ENCODE measurements at places on chromosomes 11 and 22.

GRCh38 chr11:12757416-12757815, 83.2 kb downstream of the TEAD1 start:
- H3K4me3 ChIP-seq: no peak overlapping the region
- no peak overlapping the region for H3K27ac ChIP-seq
- H3K27me3 ChIP-seq: no peaks in the 10 kb centered on the region
- no peak for DNase-seq
- H3K4me1 ChIP-seq: no peaks in the 10 kb centered on the region
- H3K36me3 ChIP-seq: no peaks in the 10 kb centered on the region

- H3K4me3 ChIP-seq: no peak overlapping the region
- no peaks in the 10 kb centered on the region for H3K27me3 ChIP-seq
- no peaks in the 10 kb centered on the region for H3K4me1 ChIP-seq
- DNase-seq: no peak
- no peaks in the 10 kb centered on the region for H3K36me3 ChIP-seq
These were observed 15.8 kb downstream of the CHST1 start for GRCh38 chr11:45649544-45650165.

- no peak for DNase-seq
- no peaks in the 10 kb centered on the region for H3K27me3 ChIP-seq
- H3K27ac ChIP-seq: no peak overlapping the region
- H3K4me1 ChIP-seq: no peaks in the 10 kb centered on the region
- H3K4me3 ChIP-seq: no peak overlapping the region
These were observed 37.5 kb downstream of the TPST2 start for GRCh38 chr22:26552466-26552865.

GRCh38 chr22:27952091-27952490, 33.0 kb upstream of the PITPNB start:
- H3K4me3 ChIP-seq: no peak overlapping the region
- H3K36me3 ChIP-seq: no peaks in the 10 kb centered on the region
- no peaks in the 10 kb centered on the region for H3K4me1 ChIP-seq
- H3K27me3 ChIP-seq: no peaks in the 10 kb centered on the region
- no peak overlapping the region for H3K27ac ChIP-seq

- H3K4me1 ChIP-seq: no peaks in the 10 kb centered on the region
- no peak overlapping the region for H3K4me3 ChIP-seq
- no peak overlapping the region for H3K27ac ChIP-seq
- no peaks in the 10 kb centered on the region for H3K27me3 ChIP-seq
These were observed 569.1 kb upstream of the CCDC90B start for GRCh38 chr11:83855237-83855636.

DNA sequence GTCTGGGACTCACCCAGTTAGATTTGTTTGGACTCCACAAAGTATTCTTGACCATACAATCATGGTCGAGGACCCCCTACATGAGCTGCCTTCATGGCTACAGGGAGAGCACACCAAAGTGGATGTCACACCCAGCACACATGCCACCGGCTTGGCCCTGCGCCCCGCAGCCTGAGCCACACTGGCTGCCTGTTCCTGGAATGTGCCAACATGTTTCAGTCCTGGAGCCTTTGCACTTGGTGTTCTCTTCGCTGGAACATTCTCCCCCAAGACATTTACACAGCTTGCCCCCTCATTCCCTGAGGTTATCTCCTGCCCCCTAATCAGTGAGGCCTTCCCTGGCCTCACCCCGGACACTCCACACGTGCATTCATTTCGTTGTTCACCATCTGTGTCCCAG, 46.0 kb downstream of the PPARA start:
- no peak overlapping the region for H3K4me3 ChIP-seq
- no peaks in the 10 kb centered on the region for H3K27me3 ChIP-seq
- DNase-seq: peak; percentile 31
- no peaks in the 10 kb centered on the region for H3K36me3 ChIP-seq
- no peak overlapping the region for H3K27ac ChIP-seq
- H3K4me1 ChIP-seq: no peaks in the 10 kb centered on the region

GRCh38 chr11:119992171-119993051, 145.5 kb downstream of the TRIM29 start:
- no peaks in the 10 kb centered on the region for H3K36me3 ChIP-seq
- DNase-seq: no peak
- no peaks in the 10 kb centered on the region for H3K4me1 ChIP-seq
- H3K27me3 ChIP-seq: no peaks in the 10 kb centered on the region
- peak overlapping the region; percentile 14 for H3K27ac ChIP-seq

- H3K36me3 ChIP-seq: no peaks in the 10 kb centered on the region
- H3K4me1 ChIP-seq: no peaks in the 10 kb centered on the region
- no peak overlapping the region for H3K27ac ChIP-seq
- no peak for DNase-seq
These were observed 1098.0 kb downstream of the BRD1 start for GRCh38 chr22:48729499-48730171.

DNA sequence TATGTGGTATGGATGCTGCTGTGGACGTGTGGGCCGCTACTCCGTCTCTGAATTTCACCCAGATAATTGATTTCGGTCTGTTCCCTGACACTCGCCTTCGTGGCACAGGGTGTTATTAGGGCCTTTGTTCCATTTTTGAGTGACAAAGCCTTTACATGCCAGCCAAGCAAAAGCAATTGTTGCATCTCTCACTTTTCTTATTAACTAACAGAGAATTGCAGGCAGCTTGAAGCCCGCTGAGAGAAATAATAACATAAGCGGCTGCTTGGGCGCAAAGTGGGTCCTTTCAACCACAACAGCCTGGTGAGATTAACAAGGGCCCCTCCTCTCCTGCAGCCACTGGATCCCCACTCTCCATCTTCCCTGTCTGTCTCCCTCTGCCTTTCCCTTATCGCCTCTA, 449.4 kb downstream of the NTM start:
- no peaks in the 10 kb centered on the region for H3K27me3 ChIP-seq
- no peak overlapping the region for H3K4me3 ChIP-seq
- H3K27ac ChIP-seq: no peak overlapping the region
- no peaks in the 10 kb centered on the region for H3K36me3 ChIP-seq
- DNase-seq: no peak

DNA sequence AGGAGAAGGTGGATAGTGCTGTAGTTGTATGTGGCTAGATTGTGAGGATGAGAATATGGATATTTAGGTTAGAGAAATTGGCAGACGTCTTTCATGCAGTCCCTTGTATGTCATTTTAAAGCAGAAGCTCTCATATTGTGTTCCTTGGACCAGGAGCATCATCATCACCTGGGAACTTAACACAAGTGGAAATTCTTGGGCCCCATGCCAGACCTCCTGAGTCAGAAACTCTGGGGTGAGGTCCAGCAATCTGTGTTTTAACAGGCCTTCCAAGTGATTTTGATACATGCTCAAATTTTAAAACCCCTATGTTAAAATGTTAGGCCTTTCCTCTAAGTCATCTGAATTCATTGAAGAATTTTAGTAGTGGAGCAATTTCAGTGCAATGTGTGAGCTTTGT, 34.8 kb downstream of the JHY start:
- H3K4me3 ChIP-seq: no peak overlapping the region
- no peaks in the 10 kb centered on the region for H3K4me1 ChIP-seq
- H3K27me3 ChIP-seq: no peaks in the 10 kb centered on the region

DNA sequence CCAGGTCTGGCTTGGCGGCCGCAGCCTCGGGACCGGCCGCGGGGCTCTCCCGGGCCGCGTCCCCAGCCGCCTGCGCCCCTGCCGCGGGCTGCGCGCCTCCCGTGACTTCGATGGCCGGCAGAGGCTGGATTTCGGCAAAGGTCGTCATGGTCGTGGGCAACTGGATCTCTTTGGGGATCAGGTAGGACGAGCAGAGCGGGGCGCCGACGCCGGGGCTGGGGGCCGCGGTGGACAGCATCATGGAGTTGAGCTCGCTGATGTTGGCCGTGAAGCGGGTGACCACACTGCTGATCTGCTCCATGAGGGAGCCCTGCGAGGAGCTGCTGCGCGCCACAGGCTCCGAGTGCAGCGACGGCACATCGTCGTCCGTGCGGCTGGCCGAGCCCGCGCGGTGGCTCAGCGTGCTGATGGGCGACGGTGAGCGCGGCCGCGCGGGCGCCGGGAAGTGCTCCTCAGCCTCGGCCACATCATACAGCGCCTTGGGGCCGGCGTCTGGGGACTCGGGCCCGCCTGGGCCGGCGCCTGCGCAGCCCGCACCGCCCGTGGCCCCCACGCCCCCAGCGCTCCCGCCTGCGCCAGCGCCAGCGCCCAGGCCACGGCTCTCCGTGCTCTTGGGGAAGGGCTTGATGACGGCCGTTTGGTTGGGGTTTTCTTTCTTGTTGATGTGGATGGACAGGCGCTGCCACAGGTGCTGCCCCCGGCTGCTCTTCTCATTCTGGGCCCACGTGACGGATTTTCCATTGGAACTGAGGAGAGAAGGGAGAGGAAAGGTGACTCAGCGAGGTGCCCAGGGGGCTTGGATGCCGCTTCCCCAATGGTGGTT, 171.4 kb upstream of the CTSC start:
- DNase-seq: no peak
- peak overlapping the region; percentile 9 for H3K4me3 ChIP-seq
- no peaks in the 10 kb centered on the region for H3K36me3 ChIP-seq
- H3K27me3 ChIP-seq: peaks cover 12% of the 10 kb centered on the region

GRCh38 chr22:42649246-42650099, at the start of gene CYB5R3:
Gene CYB5R3, minus strand, starts transcription at chr22:42649392. Its CDS starts 77 bp downstream, at chr22:42649315.
- H3K4me3 ChIP-seq: peak within 1 kb of the TSS; percentile 92
- H3K27ac ChIP-seq: peak within 1 kb of the TSS; percentile 97
- H3K4me1 ChIP-seq: peaks cover 39% of the 10 kb centered on the region
- peak; percentile 78 for DNase-seq
- H3K27me3 ChIP-seq: no peaks in the 10 kb centered on the region

- H3K4me1 ChIP-seq: no peaks in the 10 kb centered on the region
- H3K36me3 ChIP-seq: no peaks in the 10 kb centered on the region
- H3K27ac ChIP-seq: no peak overlapping the region
- no peaks in the 10 kb centered on the region for H3K27me3 ChIP-seq
- no peak overlapping the region for H3K4me3 ChIP-seq
- peak; percentile 73 for DNase-seq
These were observed 415.1 kb downstream of the ETS1 start for GRCh38 chr11:128172046-128172878.

DNA sequence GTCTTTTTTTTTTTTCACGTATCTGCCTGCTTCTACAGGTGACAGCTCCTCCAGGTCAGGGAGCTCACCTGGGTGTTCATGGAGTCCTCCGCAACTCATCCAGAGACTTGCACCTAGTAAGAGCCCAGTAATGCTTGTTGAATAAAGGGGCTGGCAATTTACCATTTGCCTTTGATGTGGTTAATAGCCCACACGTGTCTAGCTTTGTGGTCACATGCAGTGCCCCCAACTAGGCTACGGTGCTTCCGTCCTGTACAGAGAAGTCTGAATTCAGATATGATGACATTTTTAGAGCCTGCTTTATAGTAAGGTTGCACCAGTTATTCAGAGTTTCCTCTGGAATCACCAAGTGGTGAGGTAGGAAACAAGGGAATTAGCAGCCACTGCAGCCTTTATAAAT, 199.4 kb upstream of the MTMR2 start:
- H3K27me3 ChIP-seq: no peaks in the 10 kb centered on the region
- H3K27ac ChIP-seq: no peak overlapping the region
- no peak overlapping the region for H3K4me3 ChIP-seq

DNA sequence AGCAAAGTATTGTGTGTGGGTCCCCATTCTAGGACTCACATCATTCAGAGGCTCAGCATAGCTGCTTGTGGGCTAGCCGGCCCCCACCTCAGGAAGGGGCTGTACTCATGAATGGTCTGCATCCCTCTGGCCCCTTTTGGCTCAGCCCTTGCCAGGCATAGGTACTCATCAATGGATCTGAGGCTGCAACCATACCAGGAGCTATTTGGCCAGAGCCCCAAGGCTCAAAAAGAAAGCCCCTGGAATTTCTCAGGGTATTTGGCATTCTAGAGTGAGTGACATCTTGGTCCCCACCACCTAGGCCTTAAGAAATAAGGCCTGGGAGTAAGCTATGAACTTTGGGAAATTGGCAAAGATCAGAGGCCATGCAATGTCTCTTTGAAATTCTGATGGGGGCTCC, 38.3 kb downstream of the PLEKHA7 start:
- H3K36me3 ChIP-seq: no peaks in the 10 kb centered on the region
- H3K27me3 ChIP-seq: no peaks in the 10 kb centered on the region
- no peak overlapping the region for H3K27ac ChIP-seq
- no peak for DNase-seq

DNA sequence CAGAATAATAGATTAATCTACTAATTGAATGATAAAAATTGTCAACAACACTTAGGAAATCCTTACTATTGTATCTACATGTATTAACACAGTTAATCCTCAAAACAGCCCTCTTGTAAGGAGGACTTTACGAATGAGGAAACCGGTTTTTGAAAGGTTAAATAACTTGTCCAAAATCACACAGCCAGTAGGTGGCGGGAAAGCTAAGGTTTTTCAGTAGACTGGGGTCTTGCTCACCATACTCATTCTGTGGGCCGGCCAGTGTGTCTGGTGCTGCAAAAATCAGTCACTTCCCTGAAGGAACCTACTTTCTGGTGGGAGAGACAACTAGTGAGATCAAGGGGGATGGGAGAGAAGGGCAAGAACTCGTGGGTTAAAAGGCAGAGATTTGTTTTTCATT, 3.8 kb downstream of the DCPS start:
- no peaks in the 10 kb centered on the region for H3K27me3 ChIP-seq
- no peak for DNase-seq
- H3K27ac ChIP-seq: no peak overlapping the region
- H3K36me3 ChIP-seq: no peaks in the 10 kb centered on the region

DNA sequence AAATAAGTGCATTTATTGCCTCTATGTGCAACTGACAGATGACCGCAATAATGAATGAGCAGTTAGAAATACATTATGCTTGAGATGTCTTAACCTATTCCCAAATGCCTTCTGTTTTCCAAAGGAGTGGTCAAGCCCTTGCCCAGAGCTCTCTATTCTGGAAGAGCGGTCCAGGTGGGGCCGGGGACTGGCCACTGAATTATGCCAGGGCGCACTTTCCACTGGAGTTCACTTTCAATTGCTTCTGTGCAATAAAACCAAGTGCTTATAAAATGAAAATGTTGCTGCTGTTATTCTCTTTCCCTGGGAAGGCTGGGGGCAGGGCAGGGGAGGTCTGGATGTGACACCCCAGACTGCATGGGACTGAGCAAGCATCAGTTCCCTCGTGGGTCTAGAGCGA, 11.0 kb downstream of the NEFH start:
- H3K4me1 ChIP-seq: no peaks in the 10 kb centered on the region
- no peaks in the 10 kb centered on the region for H3K27me3 ChIP-seq
- H3K27ac ChIP-seq: no peak overlapping the region
- no peak overlapping the region for H3K4me3 ChIP-seq

GRCh38 chr11:41256041-41256440, 203.4 kb downstream of the LRRC4C start:
- no peaks in the 10 kb centered on the region for H3K27me3 ChIP-seq
- H3K4me3 ChIP-seq: no peak overlapping the region
- H3K4me1 ChIP-seq: no peaks in the 10 kb centered on the region
- H3K36me3 ChIP-seq: no peaks in the 10 kb centered on the region

DNA sequence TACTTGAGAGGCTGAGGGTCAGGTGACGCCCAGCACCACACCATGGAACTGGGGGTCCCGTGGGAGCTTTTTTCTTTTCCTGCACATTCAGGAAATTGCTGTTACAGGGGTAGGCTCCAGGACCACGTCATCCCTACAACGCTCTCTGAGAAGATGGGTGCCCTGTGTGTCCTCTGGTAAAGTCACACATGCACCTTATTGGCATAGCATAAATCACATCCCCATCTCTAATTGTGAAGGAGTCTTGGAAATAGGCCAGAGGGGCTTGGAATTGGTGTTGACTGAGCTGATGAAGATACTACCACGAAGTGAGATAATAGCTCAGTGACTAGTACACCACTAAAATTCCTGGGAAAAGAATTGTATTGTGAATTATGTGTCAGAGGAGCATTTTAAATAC, 57.6 kb downstream of the TNRC6B start:
- no peaks in the 10 kb centered on the region for H3K27me3 ChIP-seq
- H3K4me1 ChIP-seq: no peaks in the 10 kb centered on the region
- no peaks in the 10 kb centered on the region for H3K36me3 ChIP-seq
- DNase-seq: no peak

- no peak overlapping the region for H3K4me3 ChIP-seq
- H3K27me3 ChIP-seq: no peaks in the 10 kb centered on the region
- no peak for DNase-seq
- no peaks in the 10 kb centered on the region for H3K4me1 ChIP-seq
These were observed 41.7 kb downstream of the PRMT3 start for GRCh38 chr11:20429216-20429615.
